Activated CD4-positive, CD25-positive, alpha-beta regulatory T cell treated with anti-CD3 and anti-CD28 coated beads, Interleukin-2, amount 50 U/mL, for 72 hours (primary cell): ENCODE measurements at places on chromosomes 5 and 9.

- DNase-seq: no peak
These were observed 40.9 kb downstream of the ZNF608 start for GRCh38 chr5:124705577-124705976.

- peak; percentile 73 for DNase-seq
These were observed 23.4 kb downstream of the SPACA9 start for GRCh38 chr9:132901858-132902831.

- no peak for DNase-seq
These were observed 136.8 kb downstream of the APBA1 start for GRCh38 chr9:69535286-69535832.

- no peak for DNase-seq
These were observed 17.3 kb upstream of the TMOD1 start for GRCh38 chr9:97484134-97484533.

- DNase-seq: no peak
These were observed 112.8 kb upstream of the HMHB1 start for GRCh38 chr5:143699121-143699520.

GRCh38 chr9:71741926-71742648 lies 26.2 kb downstream of the CEMIP2 start:
- DNase-seq: no peak

DNA sequence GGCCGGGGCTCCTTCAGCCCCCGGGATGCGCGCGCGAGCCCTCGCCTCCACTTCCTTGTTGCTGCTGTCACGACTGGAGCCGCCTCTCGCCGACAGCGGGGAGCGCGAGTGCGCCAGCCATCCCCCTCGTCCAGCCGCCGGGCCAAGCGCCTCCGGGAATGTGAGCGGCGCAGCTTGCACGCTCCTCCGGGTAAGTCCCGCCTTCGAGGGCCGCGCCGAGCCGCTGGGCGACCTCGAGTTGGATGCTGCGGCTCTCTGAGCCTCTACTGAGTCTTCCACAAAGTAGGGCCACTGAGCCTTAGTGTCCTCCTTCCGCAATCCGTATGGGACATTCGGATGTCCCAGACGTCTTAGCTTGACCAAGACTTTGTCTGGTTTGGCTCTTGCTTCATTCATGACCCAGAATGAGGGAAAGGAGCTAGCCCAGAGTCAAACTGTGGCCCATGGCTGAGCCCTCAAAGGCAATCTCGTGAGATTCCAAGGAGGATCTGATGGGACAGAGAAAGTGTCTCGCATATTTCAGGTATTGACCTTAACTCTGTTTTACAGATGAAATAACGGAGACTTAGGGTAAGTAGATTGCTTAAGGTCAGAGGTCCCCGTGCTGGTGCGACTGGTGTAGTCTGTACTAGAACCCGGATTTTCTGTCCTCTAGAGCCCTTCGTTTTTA lies 586 bp downstream of the HMGXB3 start:
- peak; percentile 52 for DNase-seq

- no peak for DNase-seq
These were observed 382.3 kb upstream of the CDH10 start for GRCh38 chr5:25027061-25027460.

- no peak for DNase-seq
These were observed 232.9 kb downstream of the SYK start for GRCh38 chr9:91034521-91034920.

- no peak for DNase-seq
These were observed 44.8 kb upstream of the PTPN3 start for GRCh38 chr9:109542922-109543321.

DNA sequence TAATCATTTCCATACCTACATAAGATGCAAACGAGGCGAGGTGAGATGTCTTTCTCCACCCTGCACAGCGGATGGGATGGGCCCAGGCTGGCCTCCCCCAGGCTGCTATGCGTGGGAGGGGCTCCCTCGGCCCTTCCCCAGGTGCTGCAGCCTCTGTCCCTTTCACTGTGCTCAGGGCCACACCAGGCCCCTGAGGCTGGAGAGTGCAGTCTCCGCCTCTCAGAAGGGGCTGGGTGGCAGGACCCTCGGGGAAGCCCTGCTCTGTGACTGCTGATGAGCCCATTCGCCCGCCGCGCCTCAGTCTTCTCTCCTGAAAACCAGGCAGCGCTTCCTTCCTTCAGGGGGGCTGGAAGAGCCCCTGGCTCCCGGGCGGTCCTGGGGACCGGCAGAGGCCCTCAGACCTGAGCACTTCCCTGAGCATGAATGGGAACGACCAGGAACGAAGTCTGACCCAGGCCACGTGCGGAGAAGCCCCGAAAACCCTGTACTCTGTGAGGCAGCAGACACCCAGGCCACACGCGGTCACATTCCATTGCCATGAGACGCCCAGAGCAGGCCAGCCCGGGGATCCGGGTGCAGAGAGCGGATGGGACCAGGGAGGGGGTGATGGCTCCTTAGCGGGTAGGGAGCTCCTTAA lies 21.9 kb upstream of the NOTCH1 start:
- no peak for DNase-seq

- no peak for DNase-seq
These were observed 17.0 kb upstream of the TSSK1B start for GRCh38 chr5:113451797-113452196.

GRCh38 chr9:123034881-123035510 lies 1.5 kb downstream of the GPR21 start:
- no peak for DNase-seq

DNA sequence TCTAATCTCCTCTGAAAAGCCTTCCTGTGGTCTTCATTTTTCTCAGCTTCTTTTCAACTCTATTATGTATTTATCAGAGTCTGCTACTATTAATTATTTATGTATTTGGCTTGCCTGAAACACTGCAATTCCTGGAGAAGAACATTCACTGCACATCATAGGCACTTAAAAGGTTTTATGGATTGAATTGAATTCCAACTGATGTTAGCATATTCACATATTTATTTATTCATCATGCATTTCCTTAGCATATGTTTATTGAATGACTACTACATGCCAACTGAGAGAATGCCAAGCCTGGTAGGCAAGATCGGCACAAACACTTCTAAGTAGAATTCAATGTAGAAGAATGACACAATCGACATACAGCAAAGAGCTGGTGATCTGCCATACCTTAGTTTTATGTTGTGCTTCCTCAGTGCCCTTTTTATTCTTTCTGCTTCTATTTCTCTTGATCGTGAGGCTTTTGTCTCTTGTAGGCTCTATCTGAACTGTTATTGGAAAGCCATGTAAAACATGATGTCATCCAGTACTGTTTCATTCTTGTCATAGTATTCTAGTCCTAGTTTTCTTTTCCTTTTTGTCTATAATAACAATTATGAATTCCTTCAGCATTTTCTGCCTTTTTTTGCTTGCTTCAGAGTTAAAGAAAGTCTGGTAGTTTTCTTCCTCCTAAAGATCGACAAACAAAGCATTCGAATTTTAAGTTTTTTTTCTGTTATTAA lies 454.2 kb downstream of the TLE4 start:
- no peak for DNase-seq

DNA sequence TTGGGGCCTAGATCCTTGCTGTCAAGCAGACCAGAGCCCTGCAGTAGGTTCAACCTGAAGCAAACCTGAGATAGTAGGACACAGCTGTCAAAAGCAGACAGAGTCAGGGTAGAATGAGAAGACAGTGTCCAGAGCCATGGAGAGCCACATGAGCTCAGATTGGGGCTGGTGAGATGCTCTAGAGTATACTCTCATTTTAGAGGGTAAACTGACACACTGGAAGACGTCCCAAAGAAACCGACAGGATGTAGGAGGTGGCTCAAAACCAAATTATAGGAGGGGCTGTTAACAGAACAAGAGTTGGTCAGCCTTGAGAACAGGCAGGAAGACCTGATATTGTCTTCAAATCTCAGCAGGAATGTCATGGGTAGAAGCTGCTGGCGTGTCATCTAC lies 11.5 kb downstream of the CCDC69 start:
- no peak for DNase-seq

GRCh38 chr5:40406741-40407211 lies 272.9 kb upstream of the PTGER4 start:
- DNase-seq: no peak

GRCh38 chr9:102768002-102768401 lies 227.1 kb upstream of the CYLC2 start:
- DNase-seq: no peak

- DNase-seq: no peak
These were observed 31.0 kb upstream of the ZFR start for GRCh38 chr5:32475334-32476097.

GRCh38 chr5:57219386-57219785 lies 45.5 kb downstream of the GPBP1 start:
- DNase-seq: no peak

DNA sequence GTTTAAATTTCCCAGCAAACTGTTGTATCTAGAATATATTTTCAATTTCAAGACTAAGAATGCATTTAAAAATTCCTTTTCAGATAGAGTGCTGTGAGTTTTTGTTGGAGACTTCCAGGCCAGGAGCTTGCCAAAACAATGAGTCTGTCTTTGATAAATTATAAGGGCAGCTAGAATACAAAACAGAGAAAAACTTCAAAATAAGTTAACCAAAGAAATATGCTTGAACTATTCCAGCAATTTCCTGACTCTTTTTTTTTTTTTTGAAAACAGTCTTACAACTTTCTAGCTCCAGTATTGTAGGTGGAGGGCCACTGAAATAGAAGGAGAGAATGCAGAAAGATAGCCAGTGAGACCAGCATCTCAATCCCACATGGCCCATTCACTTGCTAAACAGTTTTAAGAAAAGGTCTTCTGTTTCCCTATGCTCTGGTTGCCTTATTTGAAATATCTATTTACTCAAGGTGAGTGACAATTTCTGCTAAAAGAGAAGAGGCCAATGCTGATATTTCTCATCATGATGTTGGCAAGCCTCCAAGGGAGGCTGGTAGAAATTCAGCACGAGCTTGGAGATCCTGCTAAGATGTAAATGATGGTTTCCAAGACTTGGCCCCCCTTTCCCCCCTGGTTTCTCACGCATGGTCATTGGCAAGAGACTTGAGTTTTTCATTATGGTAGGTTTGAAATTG lies 103.2 kb downstream of the USP20 start:
- no peak for DNase-seq

GRCh38 chr9:106532306-106533015 lies 330.5 kb upstream of the ZNF462 start:
- DNase-seq: no peak

DNA sequence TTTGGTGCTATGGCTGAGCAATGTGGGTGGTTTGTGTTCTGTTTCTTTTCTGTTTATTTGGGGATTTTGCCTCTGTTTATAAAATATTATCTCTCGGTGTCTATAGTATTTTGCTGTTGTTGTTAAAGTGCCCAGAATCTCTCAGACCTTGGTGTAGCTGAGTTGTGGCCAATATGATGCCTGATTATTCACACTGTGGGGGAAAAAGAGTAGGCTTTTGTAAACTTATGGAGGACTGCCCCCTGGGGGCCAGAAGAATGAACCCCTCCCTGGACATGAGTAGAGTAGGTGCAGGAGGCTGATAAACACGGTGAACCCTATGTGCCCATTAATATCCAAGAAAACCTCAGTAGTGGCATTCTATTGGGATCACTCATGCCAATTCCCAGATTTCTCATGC lies 49.0 kb upstream of the DPYSL3 start:
- DNase-seq: no peak

GRCh38 chr5:81782811-81783210 lies 31.9 kb upstream of the SSBP2 start:
- DNase-seq: no peak

DNA sequence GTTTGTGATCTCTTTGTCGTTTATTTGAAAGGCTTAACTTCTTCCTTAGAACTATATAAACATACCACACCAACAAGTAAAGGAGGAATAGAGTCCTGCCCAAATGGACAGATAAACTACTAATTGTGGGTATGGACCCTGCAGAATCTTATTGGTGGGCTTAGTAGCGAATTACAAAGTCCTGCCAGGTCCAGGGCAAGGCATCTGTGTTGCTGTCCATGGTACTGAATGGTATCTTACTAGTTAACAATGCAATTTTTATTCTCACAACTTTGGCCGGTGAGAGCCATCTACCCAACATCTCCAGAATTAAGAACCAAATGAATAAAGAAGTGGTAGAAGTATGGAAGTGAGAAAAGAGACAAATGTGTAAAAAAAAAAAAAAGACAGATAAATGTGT lies 1782.4 kb upstream of the WWC1 start:
- no peak for DNase-seq

- DNase-seq: no peak
These were observed 94.3 kb downstream of the STRBP start for GRCh38 chr9:123174079-123174478.

DNA sequence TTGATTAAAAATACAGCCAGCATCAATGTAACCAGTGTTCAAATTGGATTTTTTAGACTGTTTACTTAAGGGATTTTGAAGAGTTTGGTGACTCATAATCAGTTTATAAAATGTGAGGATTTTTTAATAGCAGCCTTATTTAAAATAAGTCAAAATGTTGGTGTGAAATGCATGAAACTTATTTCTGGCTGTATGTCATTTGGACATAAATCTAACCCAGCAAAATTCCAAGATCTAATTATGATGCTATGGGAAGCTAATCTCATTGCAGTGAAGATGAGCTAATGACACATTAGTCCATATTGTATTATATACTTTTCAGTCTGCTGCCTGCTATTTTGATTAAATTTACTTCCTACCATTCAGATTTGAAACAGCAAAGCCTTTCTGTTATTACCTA lies 140.3 kb downstream of the AOPEP start:
- DNase-seq: no peak

DNA sequence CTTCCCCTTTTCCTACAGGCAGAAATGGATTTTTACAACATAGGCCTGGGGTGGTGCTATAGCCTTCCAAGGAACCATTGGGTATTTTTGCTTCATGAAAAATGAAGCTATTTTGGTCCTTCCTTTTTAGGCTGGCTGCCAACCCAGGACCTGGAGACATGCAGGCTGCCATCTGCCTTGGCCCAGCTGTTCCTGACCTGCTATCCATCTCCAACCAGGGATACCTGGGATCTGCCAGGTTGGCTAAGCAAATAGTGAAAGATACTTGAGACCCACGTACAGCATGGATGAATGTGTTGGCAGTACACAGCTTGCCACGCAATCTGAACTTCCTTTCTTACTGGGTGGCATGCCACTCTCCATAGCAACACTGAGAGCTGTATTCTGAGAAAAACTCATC lies 31.1 kb downstream of the MRPS27 start:
- no peak for DNase-seq

DNA sequence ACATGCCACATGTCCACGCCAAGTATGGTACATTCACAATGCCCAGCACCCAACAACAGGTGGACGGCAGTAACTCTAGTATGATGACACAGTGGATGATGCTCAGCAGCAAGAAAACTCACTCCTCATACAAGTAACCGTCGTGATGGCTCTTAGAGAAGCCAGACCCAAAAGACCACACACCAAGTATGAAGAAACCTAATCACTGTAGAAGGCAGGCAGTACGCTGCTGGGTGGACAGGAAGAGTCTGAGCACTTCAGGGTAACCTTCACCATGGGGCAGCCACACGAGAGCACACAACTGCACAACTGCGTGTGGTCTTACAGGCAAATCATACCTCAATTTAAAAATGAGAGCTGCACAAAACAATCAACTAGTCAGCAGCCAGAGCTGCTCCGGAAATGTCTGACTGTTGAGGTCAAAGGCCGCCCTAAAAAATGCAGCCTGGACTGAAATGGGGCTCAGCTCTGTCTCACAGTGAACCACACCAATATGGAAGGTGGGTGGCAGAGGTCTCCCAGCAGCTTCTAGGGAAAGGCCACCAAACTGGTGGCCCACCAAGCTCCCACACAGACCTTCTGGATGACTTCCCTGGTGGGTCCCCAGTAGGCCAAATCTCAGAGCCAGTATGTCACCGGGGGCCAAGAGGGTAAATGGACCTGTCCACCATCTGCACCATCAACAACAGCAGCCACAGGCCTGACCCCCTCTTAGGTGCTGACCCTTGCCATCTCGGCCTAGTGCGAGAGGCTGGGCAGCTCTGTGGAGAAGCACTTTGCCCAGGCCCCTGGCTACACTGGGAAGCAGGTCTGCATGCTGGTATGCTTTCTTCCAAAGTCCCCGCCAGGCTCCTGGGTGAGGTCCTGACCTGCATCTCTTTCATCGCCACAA lies 17.8 kb downstream of the BICD2 start:
- no peak for DNase-seq
